ENCODE measurements at places on chromosomes 7 and 10.

- no peak for DNase-seq
Measured at GRCh38 chr10:16996530-16996964, 133.1 kb downstream of the CUBN start.

- DNase-seq: no peak
Measured at GRCh38 chr10:114694752-114695151, 36.7 kb upstream of the ABLIM1 start.

DNA sequence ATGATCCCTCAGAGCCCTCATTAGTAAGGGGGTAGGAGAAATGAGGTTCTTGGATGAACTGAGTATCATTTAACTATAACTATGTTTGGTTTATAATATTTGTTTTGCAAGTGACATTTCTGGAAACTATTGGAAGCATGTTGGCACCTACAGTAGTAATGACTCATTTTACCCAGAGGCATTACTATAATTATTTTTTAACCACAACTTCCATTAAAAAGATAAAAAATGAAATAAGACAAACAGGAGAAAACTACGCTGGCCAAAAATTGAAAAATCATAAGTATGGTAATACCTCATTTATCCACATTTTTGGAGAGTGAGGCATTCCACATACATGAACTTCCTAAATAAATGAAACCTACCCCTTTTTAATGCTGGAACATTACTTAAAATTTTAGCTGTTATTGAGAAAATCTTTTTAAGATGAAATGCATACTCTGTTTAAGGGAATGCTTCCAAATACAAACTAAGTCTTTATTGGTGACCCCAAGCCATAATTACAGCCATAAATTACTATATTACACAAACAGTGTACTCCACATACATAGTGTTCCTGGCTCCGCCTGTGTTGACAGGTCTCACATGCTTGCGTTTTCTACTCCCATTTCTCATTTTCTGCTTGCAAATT lies 84.6 kb upstream of the CAPZA2 start:
- DNase-seq: no peak

GRCh38 chr10:60082744-60083344 lies 176.5 kb upstream of the CCDC6 start:
- DNase-seq: no peak

GRCh38 chr7:18859318-18859717 lies 258.1 kb downstream of the TWIST1 start:
- DNase-seq: no peak

- DNase-seq: no peak
Measured at GRCh38 chr7:133570321-133570720, 317.4 kb downstream of the EXOC4 start.

GRCh38 chr10:2476812-2477553 lies 590.4 kb upstream of the PFKP start:
- no peak for DNase-seq

- no peak for DNase-seq
Measured at GRCh38 chr10:60732198-60732806, 46.0 kb upstream of the CDK1 start.

DNA sequence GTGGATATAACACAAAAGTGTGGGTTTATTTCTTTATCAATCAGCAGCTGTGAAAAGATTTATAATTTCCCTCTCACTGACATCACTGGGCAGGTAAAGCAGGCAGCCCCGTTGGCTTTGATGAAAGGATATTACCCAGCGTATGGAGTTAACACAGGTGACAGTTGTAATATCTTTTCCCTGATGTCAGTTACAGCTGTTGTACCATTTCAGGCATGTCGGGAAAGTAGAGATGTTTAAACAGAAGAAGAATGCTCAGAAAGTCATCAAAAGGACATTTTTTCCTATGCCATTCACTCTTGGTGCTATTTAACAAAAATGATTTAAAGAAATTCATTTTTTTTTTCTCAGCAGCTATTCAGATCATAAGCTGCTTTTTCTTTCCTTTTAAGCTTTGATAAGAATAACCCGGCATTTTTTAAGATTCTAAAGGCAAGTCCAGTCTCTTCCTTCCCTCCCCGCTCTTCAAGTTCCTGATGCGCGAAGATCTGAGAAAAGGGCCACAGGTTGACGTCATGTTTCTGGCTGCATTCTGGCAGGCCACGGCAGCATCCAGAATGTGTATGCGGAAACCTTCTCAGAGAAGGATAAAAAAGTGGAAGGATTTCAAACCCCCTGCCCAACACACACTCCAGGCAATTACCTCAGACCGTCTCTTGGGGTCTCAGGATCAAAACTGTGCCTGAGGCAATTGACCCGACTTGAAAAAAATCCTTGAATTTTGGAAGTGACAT lies 32.5 kb upstream of the ADAM12 start:
- no peak for DNase-seq

DNA sequence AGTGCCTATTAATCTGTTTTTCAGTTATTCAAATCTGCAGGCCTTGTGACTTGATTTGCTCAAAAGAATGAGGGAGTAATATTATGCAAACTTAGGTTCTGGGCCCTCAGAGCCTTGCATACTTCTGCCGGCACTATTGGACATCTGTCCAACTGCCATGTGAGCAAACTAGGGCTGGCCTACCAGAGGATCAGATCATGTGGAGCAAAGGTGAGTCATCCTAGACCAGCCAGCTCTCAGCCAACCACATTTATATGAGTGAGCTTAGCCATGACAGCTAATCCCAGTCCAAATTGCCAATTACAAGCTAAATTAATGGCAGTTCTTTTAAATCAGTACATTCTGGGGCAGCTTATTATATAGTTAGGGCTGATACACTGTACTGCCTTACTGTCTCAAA lies 69.6 kb downstream of the SDHAF3 start:
- DNase-seq: no peak

- no peak for DNase-seq
Measured at GRCh38 chr7:11221984-11222383, 248.3 kb downstream of the PHF14 start.

- no peak for DNase-seq
Measured at GRCh38 chr7:127254163-127254684, 1.5 kb upstream of the GRM8 start.

DNA sequence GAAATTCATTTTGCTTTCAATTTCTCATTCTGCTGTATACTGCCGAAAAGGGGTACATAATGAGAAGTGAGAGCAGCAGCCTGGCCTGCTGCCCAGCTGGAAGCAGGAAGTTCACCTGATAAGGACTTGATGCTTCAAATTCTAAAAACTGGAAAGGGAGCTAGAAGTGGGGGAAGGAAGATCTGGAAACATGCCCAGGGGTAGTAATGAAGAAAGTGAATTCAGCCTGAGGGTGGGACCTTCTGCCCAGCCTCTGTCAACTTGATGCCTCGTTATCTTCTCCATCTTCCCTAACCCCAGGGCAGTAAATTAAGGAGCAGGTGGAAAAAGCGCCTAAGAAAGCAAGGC lies 69.4 kb downstream of the ARMH3 start:
- no peak for DNase-seq

- DNase-seq: no peak
Measured at GRCh38 chr10:68861253-68861652, 33.9 kb downstream of the STOX1 start.

DNA sequence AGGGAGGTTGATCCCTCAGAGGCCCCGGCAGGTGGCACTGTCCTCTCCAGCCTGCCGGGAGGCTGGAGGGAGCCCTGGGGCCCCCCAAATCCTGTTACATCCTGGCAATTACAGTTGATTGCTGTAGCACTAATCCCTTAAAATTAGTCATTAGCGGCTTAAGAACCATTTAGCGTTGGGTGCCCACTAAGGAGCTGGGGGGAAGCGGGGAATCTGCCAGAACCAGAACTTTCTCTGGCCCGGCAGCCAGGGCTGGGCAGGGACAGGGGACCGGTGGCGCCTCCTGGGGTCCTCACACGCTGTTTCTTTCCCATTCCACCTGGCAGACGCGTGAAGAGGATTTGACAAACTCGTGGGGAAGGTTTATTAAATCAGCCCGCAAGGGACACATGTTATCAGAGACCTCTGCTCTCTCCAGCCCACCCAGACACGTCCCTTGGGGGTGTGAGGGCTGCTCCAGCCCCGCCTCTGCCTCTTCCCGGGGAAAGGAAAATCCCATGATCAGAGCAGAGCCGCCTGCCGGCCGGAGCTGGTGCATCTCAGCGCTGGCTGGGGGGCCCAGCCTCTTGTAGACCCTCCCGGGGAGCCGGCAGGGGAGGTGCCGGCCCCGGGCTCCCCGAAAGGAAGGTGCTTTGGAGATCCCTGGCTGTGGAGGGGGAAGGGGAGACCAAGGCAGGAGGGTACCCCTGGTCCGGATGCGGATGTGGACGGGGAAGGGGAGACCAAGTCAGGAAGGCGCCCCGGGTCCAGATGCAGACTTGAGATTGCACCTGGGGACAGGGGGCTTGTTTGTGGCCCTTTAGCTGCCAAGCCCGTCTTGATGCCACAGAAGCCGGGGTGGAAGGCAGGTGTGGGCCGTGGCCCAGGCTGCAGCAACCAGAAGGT lies 142.7 kb downstream of the ELFN1 start:
- DNase-seq: no peak

DNA sequence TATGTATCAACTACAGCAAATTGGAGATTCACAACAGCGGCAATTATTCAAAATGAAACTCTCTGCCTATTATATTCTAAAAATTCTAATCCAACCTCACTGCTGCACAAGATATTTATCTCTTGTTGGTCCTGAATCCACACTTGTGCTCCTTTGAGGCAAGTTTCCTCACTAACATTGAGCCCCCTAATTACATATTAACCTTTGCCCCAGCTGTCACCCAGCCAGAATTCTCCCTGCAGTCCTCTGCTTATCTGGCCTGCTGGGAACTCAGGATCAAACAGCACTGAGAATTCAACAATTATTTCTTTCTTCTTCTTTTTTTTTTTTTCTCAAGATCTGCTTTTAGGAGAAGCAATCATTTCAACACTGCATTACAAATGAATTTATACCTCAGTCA lies 21.5 kb upstream of the PLAC9 start:
- no peak for DNase-seq

GRCh38 chr7:127874951-127875608 lies 156.2 kb downstream of the LRRC4 start:
- DNase-seq: no peak

DNA sequence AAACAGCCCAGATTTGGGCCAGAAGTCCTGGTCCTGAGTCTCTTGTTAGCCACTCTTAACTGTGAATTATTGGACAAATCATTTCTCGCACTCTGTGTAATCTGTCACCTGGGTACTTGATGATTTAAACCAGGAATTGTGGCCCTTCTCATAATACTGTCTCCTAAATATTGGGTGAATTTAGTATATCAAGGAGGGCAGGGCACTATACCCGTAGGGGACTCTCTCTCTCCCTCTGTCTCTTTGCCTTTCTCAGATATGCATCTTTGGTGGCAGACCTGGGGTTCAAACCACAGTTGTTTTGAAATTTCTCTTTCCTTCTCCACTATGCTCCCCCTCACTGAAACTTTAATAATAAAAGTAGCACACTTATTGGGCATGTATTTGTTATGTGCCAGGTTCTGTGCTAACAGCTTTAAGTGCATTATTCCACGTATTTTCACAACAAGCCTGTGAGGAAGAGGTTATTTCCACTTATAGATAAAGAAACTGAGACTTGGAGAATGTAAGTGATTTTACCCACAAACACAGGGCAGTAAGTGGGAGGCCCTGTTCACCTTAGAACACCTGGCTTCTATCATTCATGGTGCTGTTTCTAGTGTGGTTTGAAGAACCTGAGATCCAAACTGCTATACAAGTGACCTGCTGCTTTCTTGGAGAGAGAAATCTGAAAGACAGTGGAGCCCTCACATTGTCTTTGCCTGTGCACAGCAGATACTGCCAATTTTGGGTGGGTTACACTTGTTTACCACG lies 11.8 kb downstream of the FAS start:
- no peak for DNase-seq

DNA sequence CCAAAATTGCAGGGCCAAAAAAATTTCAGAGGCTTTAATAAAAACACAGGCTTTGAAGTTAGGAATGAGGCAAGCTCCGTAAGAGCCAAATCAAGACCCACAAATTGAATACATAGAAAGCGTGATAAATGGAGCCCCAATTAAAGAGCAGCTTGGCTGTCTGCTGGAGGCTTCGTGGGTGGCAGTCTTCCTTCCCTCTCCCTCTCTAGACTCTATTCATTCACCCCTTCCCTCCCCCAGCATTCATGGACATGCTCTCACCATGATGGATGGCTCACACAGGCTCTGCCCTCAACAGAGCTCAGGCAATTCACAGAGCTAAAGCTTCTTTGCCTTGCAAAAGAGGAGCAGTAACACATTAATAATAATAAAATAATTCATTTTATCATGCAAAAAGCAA lies 214.1 kb downstream of the HERPUD2 start:
- no peak for DNase-seq

DNA sequence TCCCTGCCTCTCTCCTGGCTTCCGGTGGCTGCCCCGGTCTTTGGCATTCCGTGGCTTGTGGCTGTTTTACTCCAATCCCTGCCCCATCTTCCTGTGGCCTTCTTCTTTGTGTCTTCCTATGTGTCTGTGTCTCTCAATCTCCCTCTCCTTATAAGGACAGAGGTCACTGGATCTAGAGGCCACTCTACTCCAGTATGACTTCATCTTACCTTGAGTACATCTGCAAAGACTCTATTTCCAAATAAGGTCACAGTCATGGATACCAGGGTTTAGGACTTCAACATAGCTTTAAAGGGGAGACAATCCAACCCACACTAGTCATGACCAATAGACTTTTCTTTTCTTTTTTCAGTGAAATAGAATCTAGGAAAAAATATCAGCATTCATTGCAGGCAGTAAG lies 153.3 kb upstream of the INSYN2A start:
- DNase-seq: no peak

- no peak for DNase-seq
Measured at GRCh38 chr7:98771519-98771918, 98.3 kb downstream of the TMEM130 start.

DNA sequence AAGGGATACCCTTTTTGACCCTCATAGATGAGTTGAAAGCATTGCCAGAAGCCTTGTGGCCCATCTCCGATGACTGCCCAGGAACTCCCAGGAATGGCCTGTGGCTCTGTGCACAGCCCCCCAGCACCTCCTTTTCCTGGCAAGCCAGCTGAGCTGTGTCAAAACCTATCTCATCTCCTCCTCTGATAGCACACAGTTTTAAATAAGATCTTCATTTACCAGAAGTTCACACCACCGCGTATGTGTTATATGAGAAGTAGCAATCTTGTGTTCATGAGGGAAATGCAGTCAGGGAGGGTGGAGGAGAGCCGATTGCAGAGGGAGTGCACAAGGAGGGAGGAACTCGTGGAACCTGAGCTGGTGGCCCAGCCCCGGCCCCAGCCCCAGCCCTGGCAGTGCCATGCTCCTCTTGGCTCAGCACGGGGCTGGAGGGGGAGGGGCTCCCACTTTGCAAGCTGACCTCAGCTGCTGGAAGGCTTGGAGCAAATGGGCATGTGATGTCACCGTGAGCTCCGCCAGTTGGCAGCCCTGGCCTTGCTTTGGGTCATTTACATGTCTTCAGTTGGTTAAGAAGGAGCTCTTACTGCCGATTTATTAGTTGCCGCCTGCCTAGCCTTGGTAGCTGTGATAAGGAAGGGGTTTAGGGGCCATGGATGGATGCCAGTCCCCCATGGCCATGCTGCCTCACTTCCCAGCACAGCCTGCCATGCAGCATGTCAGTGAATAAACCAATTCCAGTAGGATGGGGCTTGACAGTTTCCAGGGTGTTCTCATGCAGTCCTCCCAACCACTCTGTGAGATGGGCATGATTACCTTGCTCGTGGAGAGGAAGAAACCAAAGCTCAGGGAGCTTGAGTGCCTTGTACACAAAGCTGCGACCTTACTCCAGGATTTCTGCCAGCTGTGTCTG lies 20.0 kb downstream of the UNC5B start:
- no peak for DNase-seq
